OCI-M1 (cell line): ENCODE measurements at places on chromosomes 5 and 9.

DNA sequence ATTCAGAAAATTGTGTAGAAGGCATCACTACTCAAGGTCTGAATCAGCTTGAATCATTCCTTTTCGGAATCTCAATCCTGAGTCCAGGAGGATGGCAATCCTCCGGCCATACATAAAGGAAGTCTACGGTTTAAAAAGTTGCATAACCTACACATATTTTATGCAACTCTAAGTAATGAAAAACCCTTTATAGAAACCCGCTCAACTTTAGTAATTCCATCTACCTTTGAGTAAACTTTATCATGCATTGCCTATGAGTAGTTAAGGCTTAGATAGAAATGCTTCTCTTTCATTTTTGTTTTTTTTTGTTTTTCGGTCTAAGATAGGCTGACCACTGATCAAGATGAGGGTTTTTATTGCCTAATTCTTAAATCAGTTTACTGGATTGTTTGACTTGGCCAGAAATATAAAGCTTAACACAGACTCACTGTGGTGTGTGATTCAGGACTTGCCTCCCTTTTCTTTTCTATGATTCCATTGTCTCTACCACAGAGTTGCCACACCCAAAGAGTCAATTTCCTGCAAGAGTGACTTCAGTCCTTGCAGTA lies 85.0 kb downstream of the LURAP1L start:
- DNase-seq: peak; percentile 93

DNA sequence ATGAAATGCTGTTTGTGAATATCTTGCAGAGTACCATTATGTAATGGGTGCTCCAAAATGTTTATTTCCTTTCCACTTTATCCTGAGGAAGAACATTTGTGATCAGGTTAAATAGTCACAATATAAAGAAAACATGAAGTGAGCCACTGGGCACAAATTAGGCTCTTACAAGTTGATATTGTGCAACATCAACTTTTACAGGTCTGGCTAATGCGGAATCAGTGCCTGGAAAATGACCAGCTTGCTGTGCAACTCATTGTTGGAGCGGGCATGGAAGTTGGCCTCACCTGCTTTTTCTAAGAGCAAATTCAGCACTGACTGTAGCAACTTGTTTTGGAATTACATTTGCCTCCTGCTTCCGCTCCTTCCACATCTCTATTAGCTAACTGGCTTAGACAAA lies 216.9 kb upstream of the PLPPR1 start:
- DNase-seq: no peak

DNA sequence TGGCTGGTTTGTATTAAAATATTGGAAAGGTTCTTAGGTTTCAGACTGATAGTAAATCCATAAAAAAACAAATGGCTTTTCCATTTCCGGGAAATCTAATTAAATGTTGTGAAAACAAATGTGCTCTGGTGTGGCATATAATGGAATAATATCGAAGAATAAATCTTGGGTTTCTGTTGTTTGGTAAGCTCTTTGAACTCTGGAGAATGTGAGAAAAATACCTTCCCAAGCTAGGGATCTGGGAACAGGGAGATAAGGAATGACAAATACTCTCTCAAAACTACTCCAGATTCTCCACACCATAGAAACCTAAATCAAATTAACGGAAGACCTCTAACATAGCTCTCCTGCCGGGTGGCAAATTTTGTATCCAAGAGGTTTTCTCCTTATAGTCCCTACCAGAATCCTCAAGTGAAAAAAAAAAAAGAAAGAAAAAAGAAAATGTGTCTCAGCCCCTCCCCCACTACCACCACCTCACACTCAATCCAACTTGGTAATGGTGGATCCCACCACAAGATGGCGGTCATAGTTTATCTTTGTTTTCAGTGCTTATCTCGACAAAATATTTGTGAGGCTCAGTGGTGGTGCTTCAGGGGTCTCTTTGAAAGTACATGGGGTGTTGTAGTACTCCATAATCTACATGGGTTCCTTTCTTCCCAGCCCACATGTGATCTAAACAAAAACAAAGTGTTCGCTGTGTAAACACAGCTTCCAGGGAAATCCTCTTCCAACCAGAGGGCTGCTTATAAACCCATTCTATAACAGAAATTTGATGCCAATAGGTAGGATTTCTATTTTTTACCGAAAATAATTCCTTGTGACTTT lies 54.5 kb upstream of the FST start:
- peak; percentile 86 for DNase-seq

GRCh38 chr9:108666240-108666784 lies 189.5 kb downstream of the ACTL7B start:
- DNase-seq: no peak

- no peak for DNase-seq
These were observed at the start of gene INSL4 for GRCh38 chr9:5231212-5231611. Gene INSL4 (plus strand): TSS chr9:5231419. CDS start chr9:5231524, 105 bp downstream.

GRCh38 chr9:126419475-126419874 lies 92.8 kb downstream of the MVB12B start:
- no peak for DNase-seq

DNA sequence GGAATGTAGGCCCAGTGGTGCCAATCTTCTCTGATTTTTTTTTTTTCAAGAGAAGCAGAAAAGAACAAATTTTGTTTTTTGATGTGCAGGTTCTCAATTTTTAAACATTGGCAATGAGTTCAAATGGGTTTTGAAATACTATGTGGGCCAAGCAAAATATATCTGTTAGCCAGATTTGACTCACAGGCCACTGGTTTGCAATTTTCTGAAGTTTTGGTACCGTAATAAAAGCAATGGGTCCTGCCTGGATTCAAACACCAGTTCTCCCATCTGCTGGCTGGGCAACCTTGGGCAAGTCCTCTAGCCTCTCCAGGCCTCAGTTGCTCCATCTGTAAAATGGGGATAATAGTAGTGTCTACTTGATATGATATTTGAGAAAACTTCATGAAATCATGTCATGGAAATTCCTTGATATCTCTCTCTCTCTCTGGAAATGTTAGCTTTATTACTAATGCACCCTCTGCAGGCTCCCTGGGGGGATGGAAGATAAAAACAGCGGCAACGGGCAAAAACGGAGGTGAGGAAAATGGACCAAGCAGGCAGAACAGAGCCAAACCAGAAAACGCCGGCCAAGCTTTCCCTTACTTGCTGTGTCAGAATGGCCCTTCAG lies 63.4 kb downstream of the SMIM23 start:
- DNase-seq: no peak

DNA sequence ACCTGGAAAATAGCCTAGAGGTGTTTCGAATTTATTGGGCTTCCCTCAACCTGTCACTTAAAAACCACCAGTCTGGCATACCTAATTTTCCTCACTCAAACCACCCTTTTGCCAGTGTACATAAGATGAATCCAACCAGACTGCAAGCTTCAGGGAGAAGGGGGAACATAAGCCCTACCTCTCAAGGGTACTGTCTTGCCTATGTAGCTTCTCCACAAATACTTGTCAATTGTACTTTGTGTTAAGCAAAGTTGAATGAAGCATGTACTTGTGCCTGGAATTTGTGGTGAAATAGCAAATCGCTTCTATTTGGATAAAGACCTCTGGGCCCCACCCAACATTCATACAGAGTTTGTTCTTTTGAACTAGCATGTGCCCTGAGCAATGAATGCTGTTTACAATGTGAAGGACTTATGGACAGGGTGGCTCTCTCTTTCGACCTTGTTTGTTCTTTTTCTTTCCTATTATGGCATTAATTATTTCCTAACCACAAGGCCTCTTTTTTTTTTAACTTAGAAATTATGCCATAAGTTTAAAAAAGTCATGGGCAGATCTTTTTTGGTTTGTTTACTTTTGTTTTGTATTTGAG lies 580.2 kb downstream of the EBF1 start:
- no peak for DNase-seq

DNA sequence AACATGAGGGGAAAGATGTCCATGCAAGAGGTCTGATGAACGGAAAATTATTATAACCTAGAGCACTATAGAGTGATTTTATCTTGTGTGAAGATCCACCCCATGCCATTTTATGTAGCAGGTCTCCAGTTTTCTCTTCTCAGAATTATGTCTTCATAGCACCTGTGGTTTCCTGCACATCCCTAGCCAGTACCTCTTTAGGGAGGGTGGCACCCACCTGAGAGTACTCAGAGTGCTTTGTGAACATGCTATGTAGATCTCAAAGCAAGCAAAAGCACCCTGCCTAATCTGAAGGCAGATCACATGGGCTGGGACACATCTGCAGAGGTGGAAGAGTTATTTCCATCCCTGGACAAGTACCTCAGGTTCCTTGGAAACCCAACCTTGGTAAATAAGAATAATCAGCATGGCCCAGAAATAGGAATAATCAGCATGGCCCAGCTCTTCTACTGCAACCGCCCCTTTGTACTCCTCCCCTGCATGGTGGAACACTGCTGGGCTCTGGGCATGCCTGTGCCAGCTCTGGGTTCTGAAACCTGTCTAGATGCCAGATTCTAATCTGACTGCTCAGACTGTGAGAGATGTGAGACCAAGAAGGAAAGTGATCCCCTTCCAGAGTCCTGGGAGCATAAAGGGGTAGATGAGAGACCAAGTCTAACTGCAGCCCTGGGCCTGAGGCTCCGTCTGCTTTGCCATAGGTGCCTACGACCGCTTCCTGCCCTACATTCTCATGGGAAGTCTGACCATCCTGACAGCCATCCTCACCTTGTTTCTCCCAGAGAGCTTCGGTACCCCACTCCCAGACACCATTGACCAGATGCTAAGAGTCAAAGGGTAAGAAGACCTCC lies 23.7 kb downstream of the SLC22A5 start:
- no peak for DNase-seq

DNA sequence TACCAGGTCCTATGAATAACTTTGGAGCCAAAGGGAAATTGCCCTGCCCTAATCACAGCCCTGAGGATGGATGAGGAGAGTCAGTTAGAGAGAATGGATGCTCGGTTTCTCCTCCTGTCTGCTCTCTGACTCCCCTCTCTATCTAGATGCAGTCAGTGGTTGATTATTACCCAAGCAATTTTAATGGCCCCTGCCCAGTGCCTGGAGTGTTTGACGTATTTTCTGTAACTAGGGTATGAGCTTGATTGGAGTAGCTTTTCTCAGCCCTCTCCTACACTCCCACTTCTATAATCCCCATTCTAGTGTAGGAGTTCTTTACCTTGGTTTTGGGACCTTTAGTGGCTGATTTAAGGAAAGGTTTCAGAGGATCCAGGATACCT lies 60.4 kb downstream of the DOCK2 start:
- DNase-seq: no peak

GRCh38 chr5:170151097-170151831 lies 45.6 kb downstream of the FOXI1 start:
- peak; percentile 86 for DNase-seq

DNA sequence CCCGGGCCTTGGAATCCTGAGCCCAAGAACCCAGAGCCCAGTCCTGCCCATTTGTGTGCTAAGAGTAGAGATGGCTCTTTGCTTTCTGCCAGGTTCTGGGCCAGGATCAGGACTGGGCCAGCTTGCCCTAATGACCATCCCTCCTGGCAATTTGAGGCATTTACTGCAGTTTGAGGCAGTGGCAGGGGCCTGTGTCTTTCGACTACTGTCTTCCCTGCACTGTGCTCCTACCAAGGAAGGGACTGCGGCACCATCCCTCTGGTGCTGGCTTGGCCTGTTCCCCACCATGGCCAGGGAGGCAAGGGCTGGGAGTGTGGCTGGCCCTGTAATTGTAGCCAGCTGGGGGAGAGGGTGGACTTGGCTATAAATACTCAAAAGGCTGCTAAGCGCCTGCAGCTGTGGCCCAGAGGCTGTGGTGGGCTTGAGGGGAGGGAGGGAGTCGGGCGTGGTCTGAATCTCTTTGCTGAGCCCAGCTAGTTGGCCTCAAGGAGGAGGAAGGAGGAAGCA lies 4.6 kb downstream of the ENHO start:
- no peak for DNase-seq

DNA sequence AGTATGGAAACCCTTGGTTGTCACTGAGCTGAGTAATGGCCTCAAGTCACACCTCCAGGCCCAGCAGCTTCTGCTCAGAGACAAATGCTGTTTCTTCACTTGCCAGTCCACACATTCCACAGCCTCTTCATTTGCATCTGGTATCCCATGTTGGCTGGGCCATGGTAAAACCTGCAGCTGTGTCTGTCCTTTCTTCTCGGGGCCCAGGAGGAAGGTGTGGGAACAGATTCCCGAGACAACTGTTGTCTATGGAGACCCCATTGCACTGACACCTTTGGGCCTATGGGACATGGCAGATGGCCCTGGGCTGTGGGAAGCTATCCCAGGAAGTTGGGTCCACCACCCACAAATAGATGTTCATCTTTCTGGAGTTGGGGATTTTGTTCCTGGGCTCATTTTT lies 85.1 kb downstream of the MACROH2A1 start:
- no peak for DNase-seq

DNA sequence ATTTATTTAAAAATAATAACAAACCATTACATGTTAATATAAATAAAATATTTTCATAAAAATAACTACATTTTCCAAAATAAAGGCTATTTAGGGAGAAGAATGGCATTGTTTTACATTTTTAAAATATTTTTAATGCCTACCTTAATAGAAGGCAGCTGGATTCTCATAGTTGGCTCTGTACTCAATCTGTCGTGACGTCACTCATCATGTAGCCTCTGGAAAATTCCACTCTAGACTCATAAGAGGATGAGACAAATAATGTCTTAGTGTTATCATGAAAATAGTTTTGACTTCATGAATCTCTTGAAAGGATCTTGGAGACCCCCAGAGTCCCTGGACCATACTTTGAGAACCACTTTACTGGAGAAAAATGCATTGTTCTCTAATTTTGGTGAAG lies 93.1 kb downstream of the NXNL2 start:
- DNase-seq: no peak

GRCh38 chr5:165375201-165375600 lies 1869.8 kb downstream of the MAT2B start:
- no peak for DNase-seq

GRCh38 chr5:127440831-127441230 lies 76.6 kb upstream of the PRRC1 start:
- no peak for DNase-seq

GRCh38 chr9:708182-708550 lies 133.3 kb upstream of the DMRT1 start:
- DNase-seq: peak; percentile 5

DNA sequence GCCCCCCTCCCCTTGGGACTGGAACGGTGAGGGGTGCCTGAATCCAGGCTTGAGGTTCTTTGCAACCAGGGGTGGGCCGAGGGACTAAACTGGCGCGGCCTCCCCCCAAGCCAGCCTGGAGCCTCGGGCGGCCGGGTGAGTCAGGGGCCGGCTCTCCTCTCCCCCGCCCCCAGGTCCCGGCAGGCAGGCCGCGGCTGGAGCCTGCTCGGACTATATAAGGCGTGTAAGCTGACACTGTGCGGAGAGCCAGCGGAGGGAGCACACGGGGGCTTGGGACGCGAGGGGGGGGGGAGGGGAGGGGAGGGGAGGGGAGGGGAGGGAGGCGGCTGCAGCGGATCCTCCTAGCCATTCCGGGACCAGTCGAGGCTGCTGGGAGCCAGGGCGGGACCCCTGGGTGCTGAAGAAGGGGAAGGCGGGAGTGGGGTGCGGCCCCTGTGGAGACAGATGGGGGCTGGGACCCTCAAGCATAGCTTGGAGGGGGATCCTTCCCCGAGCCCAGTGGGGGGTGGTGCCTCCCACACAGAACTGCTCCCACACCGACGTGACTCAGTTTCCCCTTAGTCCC lies 595 bp downstream of the PDLIM7 start:
- DNase-seq: peak; percentile 90

GRCh38 chr9:74503219-74503618 lies 6.1 kb downstream of the RORB start:
- no peak for DNase-seq

- no peak for DNase-seq
These were observed 48.7 kb upstream of the SLC46A2 start for GRCh38 chr9:112939418-112939817.
